ENCODE measurements at places on chromosomes 4 and X.

GRCh38 chr4:122702939-122703338 lies 29.6 kb upstream of the BBS12 start:
- DNase-seq = no peak

DNA sequence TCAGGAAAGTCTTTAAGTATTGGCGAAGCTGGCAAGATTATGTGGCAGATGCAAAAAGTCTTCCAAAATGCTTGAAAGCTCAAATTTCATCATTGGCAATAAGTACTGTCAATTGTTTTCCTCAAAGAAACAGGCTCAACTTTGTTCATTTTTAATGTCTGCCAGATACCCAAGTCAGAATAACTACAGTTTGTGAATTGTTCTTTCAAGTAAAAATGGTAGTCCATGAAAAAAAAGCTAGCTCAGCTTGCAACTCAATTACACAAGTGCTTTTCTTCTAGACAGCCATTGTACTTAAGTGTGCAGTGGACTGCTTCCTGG lies 70.5 kb downstream of the AFF1 start:
- DNase-seq = no peak

DNA sequence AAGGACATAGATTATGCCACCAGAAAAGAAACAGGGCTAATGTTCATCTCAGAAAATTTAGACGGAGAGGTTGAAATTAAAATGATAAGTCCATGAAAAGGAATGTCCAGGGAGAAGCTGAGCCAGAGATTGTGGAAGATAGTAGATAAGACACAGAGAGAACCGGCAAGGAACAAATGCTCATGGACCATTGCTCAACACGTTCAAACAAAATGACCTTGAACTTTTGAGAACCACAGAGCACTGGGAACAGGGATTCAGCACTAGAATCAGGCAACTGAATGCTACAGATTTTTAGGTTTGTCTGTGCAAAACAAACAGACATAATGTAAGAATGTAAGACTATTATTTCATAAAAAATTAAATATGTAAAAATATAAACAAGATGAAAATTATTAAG lies 206.3 kb downstream of the PDGFC start:
- no peak for DNase-seq

DNA sequence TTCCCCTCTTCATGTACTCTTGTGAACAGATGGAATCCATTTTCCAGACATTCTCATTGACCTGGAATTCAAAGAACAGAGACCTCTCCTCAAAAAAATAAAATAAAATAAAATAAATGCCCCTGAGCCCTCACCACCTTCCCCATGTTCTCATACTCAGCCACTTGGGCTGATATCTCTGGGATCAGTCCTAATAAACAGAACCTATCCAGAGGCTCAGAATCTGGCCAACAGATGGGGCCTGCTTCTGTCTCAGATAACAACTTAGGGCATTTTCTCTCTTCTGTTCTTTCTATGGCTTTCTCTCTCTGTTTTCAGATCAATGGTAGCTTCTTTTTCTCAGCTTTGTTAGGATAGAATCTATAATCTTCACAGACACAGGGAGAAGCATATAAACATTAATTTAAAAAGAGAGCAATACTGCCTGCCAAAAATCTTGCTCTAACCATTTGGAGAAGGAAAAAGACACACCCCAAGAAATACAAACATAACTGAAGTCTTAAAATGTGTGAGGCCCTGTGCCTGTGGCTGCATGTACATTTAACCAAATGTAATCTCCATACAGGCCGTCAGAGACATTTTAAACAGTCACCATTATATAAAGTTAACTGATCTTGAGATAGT lies 907.1 kb downstream of the FAT4 start:
- no peak for DNase-seq

- peak; percentile 74 for DNase-seq
Measured at GRCh38 chr4:31193521-31193920, 473.4 kb downstream of the PCDH7 start.

DNA sequence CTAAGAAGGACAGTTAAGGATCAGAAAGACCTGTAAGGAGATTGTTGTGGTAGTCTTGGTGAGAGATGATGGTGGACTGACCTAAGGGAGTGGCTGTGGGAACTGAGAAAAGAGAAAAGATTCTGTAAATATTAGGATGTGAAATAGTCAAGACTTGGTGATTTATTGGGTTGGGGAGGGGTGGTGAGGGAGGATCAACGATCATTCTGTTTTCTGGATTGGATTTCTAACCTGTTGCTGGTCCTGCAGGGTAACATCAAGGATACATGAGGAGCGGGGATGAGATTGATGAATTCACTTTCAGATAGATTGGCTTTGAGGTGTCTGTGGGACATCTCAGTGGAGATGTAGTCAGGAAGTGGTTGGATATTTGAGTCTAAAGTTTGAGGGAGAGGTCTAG lies 1.4 kb downstream of the PIN4 start:
- DNase-seq = no peak

DNA sequence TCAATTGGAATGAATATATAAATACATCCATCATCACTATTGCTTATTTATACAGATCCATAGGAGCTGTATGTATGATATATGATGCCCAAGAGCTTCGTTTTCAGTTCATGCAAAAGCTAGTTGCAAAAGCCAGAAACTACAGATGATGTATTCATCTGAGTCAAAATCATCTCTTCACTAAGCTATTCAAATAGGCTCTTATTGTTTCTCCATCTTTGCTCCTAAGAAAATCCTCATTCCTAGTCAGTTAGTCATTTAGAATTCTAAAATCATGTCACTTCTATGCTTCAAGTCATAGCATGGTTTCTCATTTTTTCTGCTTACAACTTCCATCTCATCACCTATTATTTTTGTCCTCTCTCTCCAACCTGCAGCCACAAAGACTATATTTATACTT lies 300.1 kb upstream of the TRAM1L1 start:
- DNase-seq = peak; percentile 32

DNA sequence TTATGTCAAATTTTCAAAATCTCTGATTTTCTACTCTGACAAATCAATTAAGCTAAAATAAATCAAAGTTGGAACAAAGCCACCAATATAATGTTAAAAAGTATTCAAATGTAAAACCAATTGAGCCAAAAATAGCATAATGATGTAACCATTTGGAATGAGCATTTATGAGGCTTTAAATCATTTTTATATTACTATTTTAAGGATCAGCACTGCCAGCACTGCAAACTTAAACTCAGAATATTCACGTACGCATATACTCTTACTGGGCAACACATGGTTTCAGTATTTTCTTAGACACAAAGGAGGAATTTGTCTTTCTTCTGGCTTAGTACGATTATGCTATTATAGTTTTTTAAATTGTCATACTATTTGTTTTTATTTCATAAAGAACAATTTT lies 52.2 kb downstream of the AFAP1 start:
- DNase-seq = no peak

DNA sequence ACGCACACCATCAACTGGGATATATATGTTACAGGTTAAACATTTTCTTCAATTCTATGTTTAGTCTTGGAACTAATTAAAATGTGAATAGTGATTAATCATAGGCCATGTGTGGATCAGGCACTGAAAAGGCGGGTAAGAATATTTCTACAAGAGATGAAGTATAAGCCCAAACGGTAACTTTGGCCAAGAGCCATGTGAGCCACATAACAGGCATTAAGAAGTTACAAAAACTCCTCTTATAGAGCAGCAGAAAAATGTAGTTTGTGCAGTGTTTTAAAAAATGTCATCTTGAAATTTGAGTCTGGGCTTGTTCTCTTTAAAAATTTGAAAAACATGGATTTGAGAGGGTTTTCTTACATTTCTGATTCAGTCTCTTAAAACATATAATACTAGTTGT lies 521.8 kb upstream of the DIPK2B start:
- no peak for DNase-seq

DNA sequence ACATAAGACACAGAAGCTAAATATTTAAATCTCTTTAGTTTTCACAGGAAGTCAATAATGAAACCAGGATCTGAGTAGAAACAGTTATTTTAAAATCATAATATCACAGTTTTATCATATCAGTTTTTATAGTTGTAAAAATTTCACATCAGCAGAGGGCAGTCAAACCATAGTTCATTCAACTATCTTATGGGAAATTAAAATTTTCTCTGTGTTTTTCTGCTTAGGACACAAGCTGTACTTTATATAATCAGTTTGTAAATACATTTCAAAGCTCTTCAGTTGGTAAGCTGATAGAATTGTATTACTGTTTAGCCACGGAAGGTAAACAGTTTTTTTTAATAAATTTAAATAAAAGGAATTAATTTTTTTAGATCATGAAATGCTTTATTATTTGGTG lies 204.8 kb upstream of the NUDT6 start:
- DNase-seq = no peak

DNA sequence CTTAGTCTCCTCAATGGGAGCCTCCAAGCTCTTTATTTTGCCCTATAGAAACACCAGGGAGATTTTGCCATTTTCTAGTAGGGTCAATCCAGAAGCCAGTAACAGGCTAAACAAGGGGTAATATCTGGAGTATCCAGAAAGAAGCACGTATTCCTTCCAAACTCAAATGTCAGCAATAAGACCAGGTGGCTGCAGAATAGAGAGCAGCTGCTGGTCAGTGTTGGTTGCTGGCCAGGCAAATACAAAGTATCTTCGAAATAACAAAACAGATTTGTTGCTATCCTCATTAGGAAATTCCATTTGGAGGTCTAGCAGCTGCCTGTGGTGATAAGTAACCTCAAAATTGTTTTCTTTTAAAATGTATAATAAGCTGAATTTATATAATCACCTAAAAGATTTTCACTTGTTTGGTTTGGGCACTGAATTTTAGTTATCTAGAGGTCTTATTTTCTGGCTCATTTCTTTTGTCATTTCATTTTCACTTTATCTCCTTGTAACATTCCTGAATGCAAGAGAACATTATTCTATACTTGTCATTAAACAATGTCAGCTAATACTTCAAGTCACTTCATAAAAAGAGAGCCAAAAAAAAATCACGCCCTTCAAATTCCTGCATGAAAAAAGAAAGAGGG lies 320.6 kb downstream of the DTHD1 start:
- DNase-seq = no peak

- DNase-seq = no peak
Measured at GRCh38 chr4:94274912-94275311, 67.2 kb downstream of the SMARCAD1 start.

DNA sequence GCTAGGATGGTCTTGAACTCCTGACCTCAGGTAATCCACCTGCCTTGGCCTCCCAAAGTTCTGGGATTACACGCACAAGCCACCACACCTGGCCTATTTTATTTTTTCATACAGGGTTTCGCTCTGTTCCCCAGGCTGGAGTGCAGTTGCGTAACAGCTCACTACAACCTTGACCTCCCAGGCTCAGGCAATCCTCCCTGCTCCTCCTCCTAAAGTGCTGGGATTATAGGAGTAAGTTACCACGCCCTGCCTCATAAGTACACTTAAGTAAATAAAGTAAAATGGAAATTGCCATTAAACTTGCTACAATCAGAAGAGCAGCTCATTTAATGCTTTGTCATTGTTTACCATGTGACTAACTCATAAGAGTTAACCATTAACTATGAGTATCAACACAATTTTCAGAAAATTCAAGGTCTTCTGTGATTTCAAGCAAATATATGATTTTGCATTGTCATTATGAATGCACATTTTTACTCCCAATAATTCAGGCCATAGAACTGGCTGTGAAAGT lies 12.3 kb downstream of the UGDH start:
- DNase-seq = no peak

- no peak for DNase-seq
Measured at GRCh38 chr4:40314951-40315350, 20.2 kb upstream of the CHRNA9 start.

DNA sequence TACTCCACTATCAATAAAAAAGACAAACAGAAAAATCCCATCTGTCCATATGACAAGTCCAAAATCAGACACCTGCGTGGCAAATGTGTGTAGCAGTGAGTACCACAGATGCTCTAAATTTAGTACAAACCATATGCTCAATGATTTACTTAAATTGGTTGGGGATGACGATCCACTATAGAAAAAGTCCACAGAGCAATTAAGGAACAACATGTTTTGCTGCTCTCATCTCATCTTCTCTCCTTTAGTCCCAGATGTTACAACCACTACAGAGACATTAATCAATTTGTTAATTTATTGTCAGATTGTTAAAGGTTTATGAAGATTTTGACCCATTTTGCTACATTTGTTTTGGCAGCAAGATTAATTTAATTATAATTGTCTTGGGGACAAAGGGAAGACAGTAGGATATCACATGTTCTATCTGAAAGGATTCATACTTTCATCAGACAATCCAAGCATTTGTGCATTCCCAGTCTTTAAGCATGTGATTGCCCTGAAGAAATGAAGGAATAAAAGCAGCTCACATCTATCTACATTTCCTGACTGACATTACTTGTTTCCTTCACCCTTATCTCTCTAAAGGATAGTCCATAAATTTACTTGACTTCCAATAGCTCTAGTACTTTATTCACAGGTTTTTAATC lies 2268.1 kb downstream of the PCDH7 start:
- no peak for DNase-seq

DNA sequence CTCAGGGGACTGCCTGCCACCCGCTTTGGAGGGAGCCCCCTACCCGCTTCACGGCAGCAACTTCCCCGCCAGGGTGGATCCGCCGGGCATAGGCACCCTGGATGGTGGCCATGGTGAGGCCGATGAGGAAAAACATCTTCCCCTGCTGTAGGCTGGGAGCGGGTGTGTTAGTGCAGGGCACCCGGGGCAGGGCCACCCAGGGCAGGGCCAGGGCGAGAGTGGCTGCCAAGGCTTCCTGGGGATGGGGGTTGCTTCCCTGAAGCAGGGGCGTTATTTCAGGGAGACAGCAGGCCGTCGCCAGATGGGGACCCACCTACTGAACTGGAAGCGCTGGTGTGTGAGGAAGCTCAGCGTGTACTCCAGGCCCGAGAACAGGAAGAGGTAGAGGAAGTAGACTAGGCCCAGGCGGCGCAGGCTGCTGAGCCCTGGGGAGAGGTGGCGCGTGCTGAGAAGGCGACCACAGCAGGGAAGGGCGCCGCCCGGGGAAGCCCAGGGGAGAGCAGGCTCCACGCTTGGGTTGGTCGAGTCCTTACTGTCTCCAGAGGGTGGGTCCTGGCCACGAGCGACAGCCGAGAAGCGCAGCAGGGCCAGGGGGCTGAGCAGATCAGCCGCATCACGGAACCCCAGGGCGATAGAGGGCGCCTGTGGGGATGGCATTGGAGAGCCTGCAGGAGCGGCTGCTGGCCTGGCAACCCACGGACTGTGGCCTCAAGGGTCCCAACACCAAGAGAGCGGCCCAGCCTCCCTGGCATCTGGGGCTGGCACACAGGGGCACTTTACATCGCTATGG lies 31.5 kb downstream of the NOP14 start:
- no peak for DNase-seq

- no peak for DNase-seq
Measured at GRCh38 chrX:142663330-142664095, 362.2 kb upstream of the SPANXN4 start.

GRCh38 chr4:165502916-165503907 lies 124.4 kb downstream of the CPE start:
- DNase-seq = no peak

GRCh38 chr4:171534391-171534790 lies 278.8 kb upstream of the GALNTL6 start:
- DNase-seq = no peak

Measured in NCI-H446 (cell line).